ENCODE measurements at places on chromosomes 7 and 10. TPM values are rescaled to one million over a fixed set of nuclear protein-coding genes. Genes with fewer than 3 reads are reported as not detected.
A peak's percentile ranks its signal among the peaks of the same experiment; 100 is the strongest.

DNA sequence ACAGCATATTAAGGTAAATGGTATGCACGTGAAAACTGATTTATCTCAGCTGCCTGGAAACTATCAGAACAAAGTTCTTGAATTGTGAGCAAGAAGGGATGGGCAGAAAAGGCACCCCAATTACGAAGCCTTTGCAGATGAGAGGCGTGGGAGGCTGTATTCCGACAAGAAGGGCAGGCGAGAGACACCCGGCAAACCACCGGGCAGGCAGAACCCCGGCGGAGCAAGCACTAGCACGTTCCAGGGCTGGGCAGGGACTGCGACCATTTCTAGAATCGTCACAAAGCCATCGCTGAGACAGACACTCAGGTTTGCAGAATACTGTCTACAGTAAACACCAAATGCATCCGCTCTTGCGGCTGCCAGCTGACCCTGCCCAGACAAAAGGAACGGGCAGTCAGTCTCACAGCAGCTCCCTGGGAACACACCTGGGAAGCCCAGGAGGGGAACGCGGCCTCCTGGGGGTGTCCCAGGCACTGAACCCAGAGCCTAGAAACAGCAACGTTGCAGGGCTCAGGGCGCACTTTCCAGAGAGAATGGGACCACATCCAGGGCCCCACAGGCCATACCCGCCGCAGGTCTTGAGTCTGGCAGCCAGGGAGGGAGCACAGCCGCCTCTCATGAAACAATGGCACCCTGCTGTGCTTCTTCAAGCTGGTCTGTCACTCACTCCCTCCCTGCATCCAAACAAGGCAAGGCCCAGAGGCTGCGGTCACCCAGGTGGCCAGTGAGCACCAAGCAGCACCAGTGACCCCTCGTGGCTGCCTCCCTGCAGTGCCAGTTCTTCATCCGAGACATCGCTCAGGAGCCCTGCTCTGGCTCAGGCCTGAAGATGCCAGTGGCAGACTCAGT, 261.9 kb downstream of the PTPRN2 start:
- H3K4me3 ChIP-seq = no peak overlapping the region
- peaks cover 3% of the 10 kb centered on the region for H3K36me3 ChIP-seq
- no peak overlapping the region for H3K27ac ChIP-seq
- peaks cover 45% of the 10 kb centered on the region for H3K4me1 ChIP-seq
- H3K27me3 ChIP-seq = no peaks in the 10 kb centered on the region

DNA sequence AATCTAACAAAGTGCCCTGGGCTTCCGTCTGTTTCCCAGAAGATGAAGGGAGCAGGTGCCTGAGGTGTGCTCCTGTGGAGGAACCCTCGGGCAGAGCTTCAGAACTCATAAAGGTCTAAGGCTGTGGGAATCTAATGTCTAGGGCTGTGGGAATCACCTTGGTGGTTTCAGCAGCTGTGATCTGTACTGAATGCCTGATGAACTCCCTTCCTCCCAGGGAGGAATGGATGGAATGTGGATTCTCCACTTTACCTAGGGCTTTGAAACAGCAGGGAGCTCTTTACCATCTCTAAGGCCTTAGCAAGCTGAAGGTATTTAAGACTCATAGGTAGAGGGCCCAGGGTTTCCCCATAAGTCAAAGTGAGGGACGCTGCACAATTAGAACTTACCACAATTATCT, 36.0 kb upstream of the SEMA3E start:
- no peaks in the 10 kb centered on the region for H3K36me3 ChIP-seq
- no peaks in the 10 kb centered on the region for H3K4me1 ChIP-seq
- no peak for DNase-seq
- no peak overlapping the region for H3K4me3 ChIP-seq
- no peak overlapping the region for H3K27ac ChIP-seq
- H3K27me3 ChIP-seq = no peaks in the 10 kb centered on the region

- no peaks in the 10 kb centered on the region for H3K36me3 ChIP-seq
- H3K4me3 ChIP-seq = no peak overlapping the region
- H3K27me3 ChIP-seq = no peaks in the 10 kb centered on the region
- no peak for DNase-seq
Observed at GRCh38 chr7:45196374-45196773, 38.8 kb downstream of the RAMP3 start.

DNA sequence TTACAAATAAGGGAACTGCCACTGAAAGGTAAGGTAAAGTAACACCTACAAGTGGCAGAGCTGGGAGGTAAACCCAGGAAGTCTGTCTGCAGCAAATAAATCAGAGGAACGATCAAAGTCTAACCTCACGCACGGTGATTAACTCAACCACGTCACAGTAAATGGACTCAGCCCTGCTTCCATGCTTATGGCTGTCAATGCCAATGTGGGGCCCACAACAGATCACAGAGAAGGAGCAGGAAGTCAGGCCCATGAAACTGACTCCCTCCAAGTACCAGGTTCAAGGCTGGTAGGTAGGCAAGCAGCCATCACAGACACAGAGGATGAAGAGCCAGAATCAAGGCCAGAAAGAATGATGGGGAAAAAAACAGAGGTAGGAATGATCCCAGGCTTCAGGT, 38.0 kb upstream of the ACSL5 start:
- H3K36me3 ChIP-seq = no peaks in the 10 kb centered on the region
- no peak overlapping the region for H3K4me3 ChIP-seq
- no peaks in the 10 kb centered on the region for H3K27me3 ChIP-seq
- no peaks in the 10 kb centered on the region for H3K4me1 ChIP-seq
- no peak for DNase-seq

DNA sequence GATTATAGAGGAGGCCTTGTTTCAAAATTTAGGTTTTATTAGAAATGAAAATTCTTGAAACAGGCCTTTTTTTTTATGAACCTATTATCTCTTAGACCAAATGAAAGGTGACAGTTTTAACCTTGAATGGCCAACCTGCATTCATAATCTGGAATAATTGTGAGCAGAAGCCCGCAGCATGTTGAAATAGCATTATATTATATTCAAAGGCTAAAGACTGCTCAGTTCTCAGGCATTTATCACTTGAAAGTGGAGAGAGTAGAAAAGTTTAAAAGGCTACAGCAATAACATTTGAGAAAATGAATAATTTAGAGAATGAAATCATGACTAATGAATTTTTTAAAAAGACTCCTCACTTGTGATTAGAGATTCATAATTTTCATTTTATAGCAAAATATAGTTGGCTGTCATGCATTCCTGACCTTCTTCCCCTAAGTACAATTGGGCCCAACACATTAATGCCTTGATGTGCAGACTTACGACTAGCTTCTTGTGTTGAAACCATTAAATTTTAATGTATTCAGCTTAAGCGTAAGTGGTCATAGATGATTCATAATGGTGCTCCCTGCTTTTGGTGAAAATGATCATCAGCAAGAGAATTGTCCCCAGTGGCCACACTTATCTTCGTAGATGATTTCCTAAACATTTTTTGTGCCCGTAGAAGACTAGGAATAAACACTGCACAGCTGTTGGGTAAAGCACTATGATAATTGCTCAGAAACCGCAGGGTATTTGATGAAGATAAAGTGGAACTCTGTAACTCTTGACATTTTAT, 346.6 kb upstream of the BMPER start:
- no peak for DNase-seq
- H3K4me1 ChIP-seq = no peaks in the 10 kb centered on the region
- H3K27me3 ChIP-seq = no peaks in the 10 kb centered on the region
- no peak overlapping the region for H3K4me3 ChIP-seq

DNA sequence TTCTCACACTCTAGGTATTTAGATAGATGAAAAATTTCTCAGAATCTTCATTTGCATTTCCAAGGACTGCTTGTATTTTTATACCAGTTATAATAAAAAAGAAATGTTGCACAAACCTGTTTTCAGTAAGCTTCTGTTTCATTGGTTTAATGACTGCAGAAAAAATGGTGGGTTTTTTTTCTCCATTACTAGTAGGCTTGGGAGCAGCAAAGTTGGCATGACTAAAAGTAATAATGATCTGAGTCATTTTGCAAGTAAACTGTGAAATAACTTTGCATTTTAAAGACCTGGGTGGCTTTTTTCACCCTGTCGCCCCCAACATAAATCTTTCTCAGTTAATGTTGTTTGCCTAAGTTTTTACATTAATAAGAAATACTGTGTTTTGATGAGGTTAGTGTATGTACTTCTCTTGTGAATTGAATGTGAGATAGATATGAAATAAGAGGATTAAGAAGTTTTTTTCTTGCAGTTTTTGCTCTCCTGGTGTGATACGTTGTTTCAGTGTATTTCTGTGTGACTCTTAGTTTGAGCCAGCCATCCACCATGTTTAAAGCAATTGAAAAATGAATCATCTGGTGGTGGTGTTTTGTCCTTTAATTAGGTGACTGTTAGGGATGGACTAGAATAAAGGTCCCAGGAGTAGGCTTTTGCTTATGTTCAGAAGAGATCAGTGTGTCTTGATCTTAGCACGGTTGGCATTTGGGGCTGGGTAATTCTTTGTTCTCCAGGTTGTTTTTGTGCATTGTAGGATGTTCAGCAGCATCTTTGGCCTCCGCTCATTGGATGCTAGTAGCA, 1.8 kb downstream of the GNAI1 start:
- peak; percentile 6 for DNase-seq
- H3K4me1 ChIP-seq = peaks cover 10% of the 10 kb centered on the region
- H3K27me3 ChIP-seq = no peaks in the 10 kb centered on the region
- H3K27ac ChIP-seq = peak overlapping the region; percentile 82
- no peaks in the 10 kb centered on the region for H3K36me3 ChIP-seq
- peak overlapping the region; percentile 87 for H3K4me3 ChIP-seq

GRCh38 chr10:125961743-125962142, 65.4 kb downstream of the FANK1 start:
- H3K27me3 ChIP-seq = no peaks in the 10 kb centered on the region
- no peak overlapping the region for H3K27ac ChIP-seq
- H3K4me1 ChIP-seq = no peaks in the 10 kb centered on the region
- no peak overlapping the region for H3K4me3 ChIP-seq
- no peaks in the 10 kb centered on the region for H3K36me3 ChIP-seq
- DNase-seq = no peak

DNA sequence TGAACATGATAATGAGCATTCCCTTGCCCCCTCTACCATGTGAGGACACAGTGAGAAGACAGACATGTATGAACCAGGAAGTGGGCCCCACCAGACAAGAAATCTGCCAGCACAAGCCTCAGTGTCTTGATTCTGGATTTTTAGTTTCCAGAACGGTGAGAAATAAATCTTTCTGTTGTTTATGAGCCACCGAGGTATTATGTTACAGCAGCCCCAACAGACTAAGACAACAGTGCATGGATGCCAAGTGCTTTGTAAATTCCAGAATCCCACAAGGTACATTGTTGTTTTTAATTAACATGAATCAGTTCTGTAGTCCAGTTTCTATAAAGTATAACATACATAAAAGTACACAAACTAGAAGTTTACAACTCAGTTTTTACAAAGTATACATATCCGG, 162.2 kb downstream of the ARHGAP21 start:
- H3K36me3 ChIP-seq = no peaks in the 10 kb centered on the region
- no peak overlapping the region for H3K27ac ChIP-seq
- no peak overlapping the region for H3K4me3 ChIP-seq
- H3K27me3 ChIP-seq = no peaks in the 10 kb centered on the region

- DNase-seq = no peak
- H3K27me3 ChIP-seq = no peaks in the 10 kb centered on the region
- H3K36me3 ChIP-seq = no peaks in the 10 kb centered on the region
- H3K27ac ChIP-seq = no peak overlapping the region
- no peaks in the 10 kb centered on the region for H3K4me1 ChIP-seq
- H3K4me3 ChIP-seq = no peak overlapping the region
Observed at GRCh38 chr7:134327896-134328295, 11.2 kb upstream of the SLC35B4 start.

DNA sequence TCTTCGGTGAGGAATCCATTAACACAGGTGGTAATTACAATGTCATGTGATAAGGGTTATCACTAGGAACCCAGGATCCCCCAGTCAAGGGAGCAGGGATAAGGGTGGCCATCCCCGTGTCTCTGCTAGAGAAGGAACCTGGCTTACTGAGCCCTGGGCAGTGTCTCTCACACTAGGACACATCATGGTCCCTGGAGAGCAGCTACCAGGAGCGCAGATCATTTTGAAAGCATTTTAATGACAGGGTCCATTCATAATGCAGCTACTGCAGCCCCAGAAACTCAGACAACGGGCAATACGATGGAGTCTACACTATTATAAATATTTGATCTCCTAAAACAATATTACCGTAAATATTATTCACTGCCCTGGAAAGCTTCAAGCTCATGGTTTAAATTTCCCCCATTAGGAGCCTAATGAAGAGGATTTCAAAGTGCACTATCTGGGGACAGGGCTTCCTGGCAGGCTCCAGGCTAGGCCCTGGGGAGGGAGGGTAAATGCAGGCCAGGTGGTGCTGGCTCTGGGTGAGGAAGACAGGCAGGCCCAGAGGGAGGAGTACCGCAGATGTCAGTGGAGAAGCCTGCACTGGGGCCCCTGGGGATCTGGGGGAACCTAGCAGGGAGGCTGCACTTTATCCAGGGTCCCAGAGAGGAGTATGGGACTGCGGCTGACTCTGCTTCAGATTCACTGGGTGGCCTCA, 52.6 kb upstream of the LOXL4 start:
- no peaks in the 10 kb centered on the region for H3K27me3 ChIP-seq
- peak; percentile 28 for DNase-seq
- H3K4me1 ChIP-seq = peaks cover 10% of the 10 kb centered on the region
- H3K36me3 ChIP-seq = no peaks in the 10 kb centered on the region

DNA sequence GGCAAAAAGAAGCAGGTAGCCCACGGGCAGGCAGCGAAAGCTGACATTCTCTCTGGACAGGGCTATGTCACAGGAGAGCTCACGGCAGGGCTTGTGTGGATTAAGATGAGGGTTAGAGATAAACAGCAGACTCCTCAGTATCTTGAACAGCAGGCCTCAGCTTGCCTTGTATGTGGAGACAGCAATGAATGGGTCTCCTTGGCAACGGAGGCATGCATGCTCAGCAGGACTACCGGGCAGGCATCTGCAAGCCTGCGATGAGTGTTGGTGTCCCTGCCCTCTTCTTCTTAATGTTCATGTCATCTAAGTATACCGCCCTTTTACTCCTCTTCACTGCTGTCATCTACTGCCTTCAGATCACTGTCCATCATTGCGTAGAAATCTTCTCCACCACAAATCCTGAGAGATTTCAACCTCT, 81.9 kb upstream of the C1GALT1 start:
- H3K4me3 ChIP-seq = no peak overlapping the region
- H3K36me3 ChIP-seq = no peaks in the 10 kb centered on the region
- H3K27me3 ChIP-seq = no peaks in the 10 kb centered on the region
- peaks cover 9% of the 10 kb centered on the region for H3K4me1 ChIP-seq
- H3K27ac ChIP-seq = no peak overlapping the region

- H3K4me3 ChIP-seq = no peak overlapping the region
- H3K27ac ChIP-seq = no peak overlapping the region
- no peak for DNase-seq
- H3K36me3 ChIP-seq = peaks cover 38% of the 10 kb centered on the region
- H3K27me3 ChIP-seq = no peaks in the 10 kb centered on the region
- peaks cover 33% of the 10 kb centered on the region for H3K4me1 ChIP-seq
Observed at GRCh38 chr10:97023401-97024167, 162.2 kb downstream of the SLIT1 start.

GRCh38 chr7:144818511-144818910, 17.3 kb downstream of the TPK1 start:
- H3K4me1 ChIP-seq = no peaks in the 10 kb centered on the region
- H3K4me3 ChIP-seq = no peak overlapping the region
- no peak for DNase-seq
- H3K27me3 ChIP-seq = no peaks in the 10 kb centered on the region

- no peak overlapping the region for H3K27ac ChIP-seq
- H3K36me3 ChIP-seq = no peaks in the 10 kb centered on the region
- H3K4me1 ChIP-seq = no peaks in the 10 kb centered on the region
- H3K27me3 ChIP-seq = no peaks in the 10 kb centered on the region
- H3K4me3 ChIP-seq = no peak overlapping the region
Observed at GRCh38 chr7:18590744-18591340, 95.3 kb downstream of the HDAC9 start.

Gene CPA2
- 0.21 TPM for polyA plus RNA-seq

Gene CACNA2D1
- 48.3 TPM for polyA plus RNA-seq

Gene C10orf67
- polyA plus RNA-seq = 0.56 TPM

Gene SYCE1
- polyA plus RNA-seq = 4.8 TPM

Data from spinal cord (tissue), 10 donors.